Smooth muscle cell of the umbilical artery (primary cell): ENCODE measurements at places on chromosomes 6 and 20. TPM values are rescaled to one million over a fixed set of nuclear protein-coding genes. Genes with fewer than 3 reads are reported as not detected.

Gene SYNDIG1
- 5.6 and 5.9 TPM in 2 replicates for total RNA-seq

Gene TSPO2
- total RNA-seq, result not detected in 2 replicates

Gene HMGN4
- total RNA-seq, result 65.6 and 96.4 TPM in 2 replicates

Gene NKX2-2
- total RNA-seq, result not detected in 2 replicates

Gene RFX6
- not detected in 2 replicates for total RNA-seq
